Temporal lobe (tissue), 4 donors: ENCODE measurements at places on chromosomes 1 and 21. TPM values are rescaled to one million over a fixed set of nuclear protein-coding genes. Genes with fewer than 3 reads are reported as not detected.

Gene MMEL1
- total RNA-seq, result 7.6 TPM

Gene TMED5
- total RNA-seq, result 34.4 TPM

Gene UBAP2L
- total RNA-seq, result 44.0 TPM

Gene LCA5L
- total RNA-seq, result 0.49 TPM

Gene SDC3
- total RNA-seq, result 98.1 TPM

Gene CYYR1
- 2.7 TPM for total RNA-seq

Gene OR2L8
- 0.74 TPM for total RNA-seq

Gene C1orf53
- total RNA-seq, result 1.5 TPM

Gene FCGR2B
- 0.25 TPM for total RNA-seq

Gene ACOT11
- 1.2 TPM for total RNA-seq

Gene USH2A
- under 0.01 TPM for total RNA-seq

Gene HJV
- total RNA-seq, result under 0.01 TPM

Gene ALPL
- total RNA-seq, result 2.5 TPM

Gene FPGT
- total RNA-seq, result 19.9 TPM

Gene KIF1B
- total RNA-seq, result 255 TPM

Gene OR2L5
- 0.25 TPM for total RNA-seq

Gene MPL
- not detected for total RNA-seq

Gene COL24A1
- 0.74 TPM for total RNA-seq

Gene FCRL3
- not detected for total RNA-seq

Gene SMPDL3B
- total RNA-seq, result 0.25 TPM

Gene VSIG8
- not detected for total RNA-seq

Gene SH2D1B
- total RNA-seq, result not detected

Gene ADAMTS4
- total RNA-seq, result 0.49 TPM

Gene SPATA21
- total RNA-seq, result not detected

Gene RAP1GAP
- 22.6 TPM for total RNA-seq

Gene TAS1R1
- total RNA-seq, result not detected

Gene ASTN1
- total RNA-seq, result 72.5 TPM

Gene EPS8L3
- not detected for total RNA-seq

Gene LCE1A
- total RNA-seq, result not detected

Gene CAPN9
- total RNA-seq, result not detected

Gene FCRL2
- 0.25 TPM for total RNA-seq

Gene KIF17
- 5.2 TPM for total RNA-seq

Gene SYDE2
- total RNA-seq, result 8.4 TPM

Gene NUDT4B
- 9.3 TPM for total RNA-seq

Gene NR1I3
- total RNA-seq, result under 0.01 TPM

Gene ATP1A2
- total RNA-seq, result 93.2 TPM

Gene RGS1
- 12.5 TPM for total RNA-seq

Gene GUCA2B
- not detected for total RNA-seq

Gene SAMD13
- 1.7 TPM for total RNA-seq

Gene SPRR2E
- total RNA-seq, result not detected

Gene NUAK2
- total RNA-seq, result 0.98 TPM

Gene RYR2
- total RNA-seq, result 23.8 TPM

Gene PRR9
- 0.49 TPM for total RNA-seq

Gene BGLAP
- total RNA-seq, result 0.25 TPM

Gene DTL
- 2.2 TPM for total RNA-seq

Gene ANGPTL7
- total RNA-seq, result 0.25 TPM

Gene EFNA3
- 10.6 TPM for total RNA-seq

Gene KLF17
- under 0.01 TPM for total RNA-seq

Gene TESK2
- 0.74 TPM for total RNA-seq

Gene CITED4
- 1.2 TPM for total RNA-seq

Gene NKAIN1
- 27.0 TPM for total RNA-seq

Gene TRNAU1AP
- total RNA-seq, result 22.9 TPM

Gene SLC6A9
- 4.7 TPM for total RNA-seq

Gene CRYZL1
- 45.5 TPM for total RNA-seq

Gene ASAP3
- 6.9 TPM for total RNA-seq

Gene SLC30A7
- total RNA-seq, result 20.4 TPM

Gene SMCP
- not detected for total RNA-seq
